ENCODE measurements at places on chromosomes 4 and X. TPM values are rescaled to one million over a fixed set of nuclear protein-coding genes. Genes with fewer than 3 reads are reported as not detected.

- no peak for DNase-seq
Observed at GRCh38 chr4:74109870-74110605, 11.0 kb upstream of the CXCL2 start.

The ATP1B4 gene
- not detected for total RNA-seq

The SSX1 gene
- not detected for total RNA-seq

The GAGE12H gene
- total RNA-seq: not detected

All from mesothelial cell of epicardium (in vitro differentiated cells).